Stimulated activated CD8-positive, alpha-beta memory T cell treated with anti-CD3 and anti-CD28 coated beads, Interleukin-4, amount 100 ng/mL, for 1 hour (primary cell): ENCODE measurements at places on chromosomes 6 and 20.

DNA sequence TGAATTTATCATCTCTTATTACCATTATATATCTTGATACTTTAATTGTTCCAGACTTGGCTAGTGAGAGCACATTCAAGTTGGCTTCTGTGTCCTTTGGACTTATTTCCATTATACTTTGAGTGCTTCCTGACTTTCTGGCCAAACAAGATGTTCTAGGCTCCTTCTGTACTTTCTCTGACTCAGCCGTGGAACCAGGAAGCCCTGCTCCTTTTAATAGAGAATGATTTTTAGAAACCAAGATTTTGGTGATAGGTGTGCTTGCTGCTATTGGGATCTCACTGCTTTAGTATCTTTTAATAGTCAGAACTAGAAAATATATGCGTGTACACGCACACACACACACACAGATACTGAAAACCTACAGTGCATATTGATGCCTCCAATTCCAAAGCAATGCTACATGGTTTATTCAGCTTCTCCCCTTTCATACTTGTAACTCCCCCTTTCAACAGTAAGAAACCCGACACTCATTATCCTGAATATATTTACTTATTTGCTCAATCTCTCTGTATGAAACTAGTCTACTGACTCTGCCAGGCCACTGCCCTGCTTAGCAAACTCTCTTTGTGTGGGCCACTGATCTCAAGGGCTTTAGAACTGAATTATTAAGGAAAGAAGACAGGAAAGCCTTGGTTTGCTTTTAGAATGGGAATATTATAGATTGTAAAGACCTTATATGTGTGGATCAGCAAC lies 42.7 kb upstream of the EZR start:
- DNase-seq: no peak

DNA sequence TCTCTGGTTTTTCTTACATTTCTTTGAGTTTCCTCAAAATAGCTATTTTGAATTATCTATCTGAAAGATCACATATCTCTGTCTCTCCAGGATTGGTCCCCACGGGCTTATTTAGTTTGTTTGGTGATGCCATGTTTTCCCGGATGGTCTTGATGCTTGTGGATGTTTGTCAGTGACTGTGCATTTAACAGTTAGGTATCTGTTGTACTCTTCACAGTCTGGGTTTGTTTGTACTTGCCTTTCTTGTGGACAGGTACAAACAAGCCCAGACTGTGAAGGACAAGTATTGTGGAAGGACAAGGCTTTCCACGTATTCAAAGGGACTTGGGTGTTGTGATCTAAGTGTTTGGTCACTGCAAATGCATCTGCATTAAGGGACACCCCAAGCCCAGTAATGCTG lies 49.9 kb upstream of the TOP1 start:
- DNase-seq: no peak

DNA sequence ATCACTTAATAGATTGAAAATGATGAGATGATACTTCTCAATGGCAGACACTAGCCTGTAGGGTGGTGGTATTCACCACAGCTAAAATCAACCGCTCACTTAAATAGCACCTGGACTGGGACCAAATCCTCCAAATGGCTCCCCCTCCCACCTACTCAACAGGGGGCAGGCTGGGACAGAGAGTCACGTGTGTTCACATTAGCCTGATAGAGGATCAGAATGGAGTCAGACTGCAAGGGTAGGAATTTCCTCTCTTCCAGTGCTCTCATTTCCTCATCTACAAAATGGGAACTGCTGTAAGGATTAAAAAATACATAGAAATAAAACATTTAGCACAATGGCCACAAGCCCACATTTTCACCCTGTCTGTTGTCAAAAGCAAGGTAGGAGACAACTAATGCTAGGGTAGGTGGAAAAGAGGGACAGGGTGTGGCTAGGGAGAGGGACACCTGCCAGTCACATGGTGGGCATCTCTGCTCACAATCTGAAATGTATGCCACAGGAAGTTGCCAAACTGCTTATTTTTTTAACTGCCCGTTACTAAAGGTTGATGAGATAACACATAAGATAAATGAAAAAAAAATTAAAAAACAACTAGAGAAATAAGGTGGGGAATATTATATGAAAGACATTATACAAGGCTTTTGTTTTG lies 55.3 kb downstream of the BACH2 start:
- DNase-seq: no peak

- DNase-seq: no peak
Observed at GRCh38 chr6:30041821-30042220, 19.2 kb upstream of the POLR1H start.

GRCh38 chr6:4565301-4566250 lies 210.6 kb upstream of the CDYL start:
- DNase-seq: no peak

GRCh38 chr20:483815-484644 lies 21.7 kb upstream of the TBC1D20 start:
- DNase-seq: no peak

DNA sequence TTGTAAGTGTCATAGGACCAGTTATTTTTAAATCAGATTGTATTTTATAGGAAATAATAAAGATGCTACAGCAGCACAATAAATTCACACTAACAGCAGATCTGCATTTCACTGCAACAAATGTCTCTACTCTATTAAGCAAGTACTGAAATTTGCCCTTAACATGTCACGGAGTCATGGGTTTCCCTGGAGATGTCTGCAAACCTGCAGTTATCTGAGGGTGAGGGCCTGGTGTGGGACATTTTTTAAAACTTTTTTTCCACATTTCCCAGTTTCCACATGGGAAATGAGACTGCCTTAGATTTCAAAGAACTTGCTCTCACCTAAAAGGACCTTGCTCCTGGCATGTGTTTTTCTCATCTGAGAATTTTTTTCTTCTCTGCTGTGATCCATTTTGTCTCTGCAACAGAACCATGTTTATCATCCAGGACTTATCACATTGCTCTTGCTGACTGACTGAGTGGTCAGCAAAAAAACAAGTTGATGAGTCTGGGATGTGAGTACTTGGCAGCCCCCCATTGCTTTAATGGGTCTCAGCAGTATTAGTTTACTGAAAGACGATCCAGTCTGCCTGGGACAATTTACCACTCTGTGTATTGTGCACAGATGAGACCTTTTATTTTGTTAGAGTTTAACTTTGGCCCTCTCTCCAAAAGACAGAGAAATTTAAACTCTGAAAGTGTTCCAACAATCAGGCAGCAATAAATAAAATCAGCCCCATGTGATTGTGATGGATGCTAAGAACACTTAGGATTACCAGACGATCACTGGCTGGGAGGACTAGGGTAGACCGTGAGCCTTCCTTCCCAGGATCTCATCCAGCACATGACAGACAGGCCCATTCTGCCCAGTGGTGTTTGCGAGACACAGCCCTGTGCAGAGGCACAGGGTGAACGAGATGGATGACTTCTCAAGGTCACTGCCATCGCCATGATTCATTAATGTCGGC lies 268.8 kb downstream of the BTBD9 start:
- DNase-seq: no peak

DNA sequence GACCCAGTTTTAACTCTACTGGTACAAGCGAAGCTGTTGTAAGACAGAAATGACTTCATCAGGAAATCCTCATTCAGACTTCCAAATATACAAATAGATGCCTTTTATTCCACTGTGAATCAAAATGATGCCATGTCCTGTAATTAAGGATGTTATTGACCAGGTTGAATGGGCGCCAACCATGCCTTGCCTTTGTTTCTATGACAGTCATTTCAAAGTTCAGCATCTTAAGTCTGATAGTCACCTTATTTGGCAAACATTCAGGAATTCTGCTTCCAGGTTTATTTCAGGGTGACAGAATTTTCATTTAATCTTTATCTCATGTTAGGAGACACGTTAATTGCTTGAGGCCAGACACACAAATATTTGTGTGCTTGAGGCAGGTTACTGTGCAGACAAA lies 592.8 kb upstream of the JAG1 start:
- DNase-seq: no peak

DNA sequence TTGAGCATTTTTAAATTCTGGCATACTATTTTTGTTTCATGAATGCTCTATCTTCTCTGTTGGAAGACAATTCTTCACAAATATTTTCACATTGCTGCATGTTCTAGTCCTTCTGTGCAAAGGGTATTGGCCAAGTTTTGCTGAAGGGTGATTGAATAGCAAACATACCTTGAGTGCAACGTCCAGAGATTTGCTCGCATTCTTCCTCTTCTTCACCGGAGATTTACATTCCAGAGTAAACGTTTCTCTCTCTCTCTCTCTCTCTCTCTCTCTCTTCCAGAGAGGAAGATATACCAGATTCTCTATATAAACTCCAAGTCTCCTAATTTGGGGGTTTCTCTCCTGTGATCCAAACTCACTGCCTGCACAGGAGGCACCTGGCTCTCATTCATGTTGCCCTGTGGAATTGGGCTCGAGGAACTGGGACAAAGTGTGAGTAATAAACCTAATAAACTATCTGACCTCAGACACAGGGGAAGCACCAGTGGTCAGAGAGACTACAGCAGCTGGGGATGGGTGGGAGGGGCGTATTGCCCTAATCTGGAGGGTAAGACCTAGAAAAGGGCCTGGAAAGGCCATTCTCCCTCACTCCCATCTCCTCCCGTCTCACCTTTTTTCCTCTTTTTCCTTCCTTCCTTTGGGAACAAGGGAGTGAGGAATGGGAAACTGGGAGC lies 1.1 kb upstream of the TREML1 start:
- no peak for DNase-seq

- no peak for DNase-seq
Observed at GRCh38 chr20:14726591-14726990, 389.2 kb upstream of the FLRT3 start.

GRCh38 chr6:14326774-14327173 lies 209.2 kb downstream of the CD83 start:
- no peak for DNase-seq

DNA sequence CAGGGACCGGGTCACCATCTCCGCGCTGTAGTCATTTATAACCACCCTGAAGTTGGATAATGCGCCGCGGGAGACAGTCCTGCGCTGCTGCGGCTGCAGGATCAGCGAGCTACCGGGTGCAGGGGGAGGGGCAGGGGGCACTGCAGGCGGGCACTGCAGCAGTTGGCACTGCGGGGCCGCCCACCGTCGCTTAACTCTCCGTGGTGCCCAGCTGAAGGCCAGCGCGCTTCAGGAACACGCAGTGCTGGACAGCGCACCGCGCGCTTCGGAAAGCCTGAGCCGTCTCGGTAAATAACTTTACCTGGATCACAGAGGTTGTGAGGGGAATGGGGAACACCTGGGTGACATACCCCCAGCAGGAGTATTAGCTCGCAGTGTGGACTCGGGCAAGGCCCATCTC lies 12.4 kb upstream of the LRFN2 start:
- DNase-seq: no peak

- DNase-seq: no peak
Observed at GRCh38 chr20:37518059-37518458, 3.0 kb upstream of the NNAT start.

- no peak for DNase-seq
Observed at GRCh38 chr20:34711813-34712430, 7.8 kb downstream of the TP53INP2 start.

DNA sequence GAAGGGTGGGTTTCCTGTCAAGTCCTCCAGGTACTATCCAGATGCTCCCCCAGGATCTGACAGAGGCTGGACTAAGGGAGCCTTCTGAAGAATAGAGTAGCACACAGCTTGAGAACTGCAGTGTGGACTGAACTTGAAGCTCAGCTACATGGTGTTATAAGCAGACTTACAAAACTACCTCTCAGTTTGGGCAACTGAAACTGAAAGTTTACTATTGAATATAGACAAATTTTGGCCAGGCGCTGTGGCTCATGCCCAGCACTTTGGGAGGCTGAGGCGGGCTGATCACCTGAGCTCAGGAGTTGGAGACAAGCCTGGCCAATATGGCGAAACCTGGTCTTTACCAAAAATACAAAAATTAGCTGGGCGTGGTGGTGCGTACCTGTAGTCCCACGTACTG lies 348.5 kb downstream of the PLCB1 start:
- no peak for DNase-seq

GRCh38 chr6:158819977-158820622 lies 932 bp upstream of the EZR start:
- DNase-seq: no peak

DNA sequence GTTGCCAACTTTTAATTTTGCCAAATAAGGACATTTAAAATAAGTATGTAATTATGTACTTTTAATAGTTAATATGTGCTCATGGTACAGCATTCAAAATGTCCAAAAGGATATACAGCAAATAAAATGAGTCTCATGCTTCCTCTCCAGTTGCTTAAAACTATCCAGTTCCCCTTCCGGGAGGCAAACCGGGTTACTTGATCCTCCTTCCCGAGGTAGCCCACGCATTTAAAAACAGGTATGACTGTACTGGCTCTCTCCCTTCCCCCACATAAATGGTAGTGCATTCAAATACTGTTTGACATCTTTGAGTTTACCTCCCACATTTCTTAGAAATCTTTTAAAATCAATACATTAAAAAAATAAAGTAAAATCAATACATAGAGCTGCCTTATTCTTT lies 66.4 kb downstream of the PHF20 start:
- DNase-seq: no peak

DNA sequence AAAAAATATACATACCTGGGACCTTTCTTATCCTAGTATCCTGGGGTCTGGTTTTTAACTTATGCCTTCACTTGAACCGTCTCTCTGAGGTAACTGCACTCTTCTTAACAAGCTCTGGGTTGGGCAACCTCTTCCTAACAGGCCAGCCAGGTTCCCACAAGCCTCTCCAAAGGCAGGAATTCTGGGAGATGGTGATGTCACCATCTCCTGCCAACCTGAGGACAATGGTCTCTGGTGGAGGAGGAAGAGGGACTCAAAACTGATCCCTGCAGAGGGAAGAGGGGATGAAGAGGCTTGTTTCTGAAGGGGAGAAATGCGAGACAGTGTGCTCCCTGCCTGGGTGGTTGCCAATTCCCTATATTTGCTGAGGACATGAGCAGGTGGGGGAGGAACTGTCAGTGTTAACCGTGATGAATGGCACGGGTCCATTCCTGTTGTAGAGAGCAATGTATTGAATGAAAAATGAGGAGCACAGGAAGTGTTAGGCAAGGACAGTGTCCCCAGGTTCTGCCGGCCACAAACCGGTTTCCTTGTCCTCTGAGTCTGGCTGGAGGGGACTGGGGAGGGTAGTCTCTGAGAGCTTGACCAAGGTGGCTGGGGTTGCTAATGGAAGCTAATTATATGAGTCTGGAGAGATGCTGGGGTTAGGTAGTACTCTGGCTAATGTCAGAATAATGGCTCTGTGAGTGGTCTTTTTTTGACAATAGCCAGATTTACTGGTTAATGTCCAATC lies 95.5 kb downstream of the KCNB1 start:
- DNase-seq: no peak
